HS-5 (cell line): ENCODE measurements at places on chromosomes 5 and 9.
A peak's percentile ranks its signal among the peaks of the same experiment; 100 is the strongest.

- DNase-seq = no peak
Observed at GRCh38 chr5:141637767-141638419, 1.1 kb downstream of the RELL2 start.

GRCh38 chr5:150021491-150022157 is 21.1 kb downstream of the HMGXB3 start:
- no peak for DNase-seq

- DNase-seq = no peak
Observed at GRCh38 chr9:119221276-119221675, 148.0 kb downstream of the BRINP1 start.

DNA sequence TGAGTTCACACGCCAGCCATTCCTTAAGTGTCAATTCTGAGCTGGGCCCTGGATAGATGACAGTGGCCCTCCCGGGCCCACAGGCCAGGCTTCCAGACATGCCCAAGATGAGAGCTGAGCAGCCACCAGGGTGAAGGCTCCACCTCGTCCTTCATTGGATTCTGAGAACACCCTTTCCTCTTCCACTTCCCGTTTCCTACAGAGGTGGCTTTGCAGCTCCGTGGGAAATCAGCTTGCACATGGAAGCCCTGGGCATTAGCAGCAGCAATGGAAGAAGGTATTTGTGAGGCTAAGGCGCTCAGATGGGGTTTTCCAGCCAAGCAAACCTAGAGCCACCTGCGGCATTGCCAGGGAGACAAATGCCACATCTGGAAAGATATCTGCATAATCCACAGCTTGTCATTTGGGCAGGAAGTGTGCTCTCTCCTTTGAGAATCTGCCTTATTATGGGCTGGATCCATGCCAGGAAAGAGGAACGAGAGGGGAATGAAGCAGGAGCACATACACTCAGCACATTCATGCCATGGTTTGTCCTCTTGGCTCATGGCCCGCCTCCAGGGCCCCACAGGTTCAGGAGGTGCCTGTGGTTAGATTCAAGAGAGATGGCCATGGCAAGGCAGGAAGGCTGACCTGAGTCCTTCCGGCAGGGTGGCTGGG is 34.1 kb downstream of the CFAP77 start:
- DNase-seq = no peak

- peak; percentile 42 for DNase-seq
Observed at GRCh38 chr5:36552651-36553393, 53.6 kb upstream of the SLC1A3 start.

DNA sequence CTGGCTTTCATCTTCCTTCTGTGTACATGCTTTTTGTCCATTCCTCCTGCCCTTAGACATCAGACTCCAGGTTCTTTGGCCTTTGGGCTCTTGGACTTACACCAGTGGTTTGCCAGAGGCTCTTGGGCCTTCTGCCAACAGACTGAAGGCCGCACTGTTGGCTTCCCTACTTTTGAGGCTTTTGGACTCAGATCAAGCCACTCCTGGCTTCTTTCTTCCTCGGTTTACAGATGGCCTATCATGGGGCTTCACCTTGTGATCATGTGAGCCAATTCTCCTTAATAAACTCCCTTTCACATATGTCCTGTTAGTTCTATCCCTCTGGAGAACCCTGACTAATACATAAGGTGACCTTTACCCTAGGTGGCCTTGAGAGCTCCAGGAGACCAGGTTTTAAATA is 189.1 kb upstream of the CCNG1 start:
- peak; percentile 8 for DNase-seq

DNA sequence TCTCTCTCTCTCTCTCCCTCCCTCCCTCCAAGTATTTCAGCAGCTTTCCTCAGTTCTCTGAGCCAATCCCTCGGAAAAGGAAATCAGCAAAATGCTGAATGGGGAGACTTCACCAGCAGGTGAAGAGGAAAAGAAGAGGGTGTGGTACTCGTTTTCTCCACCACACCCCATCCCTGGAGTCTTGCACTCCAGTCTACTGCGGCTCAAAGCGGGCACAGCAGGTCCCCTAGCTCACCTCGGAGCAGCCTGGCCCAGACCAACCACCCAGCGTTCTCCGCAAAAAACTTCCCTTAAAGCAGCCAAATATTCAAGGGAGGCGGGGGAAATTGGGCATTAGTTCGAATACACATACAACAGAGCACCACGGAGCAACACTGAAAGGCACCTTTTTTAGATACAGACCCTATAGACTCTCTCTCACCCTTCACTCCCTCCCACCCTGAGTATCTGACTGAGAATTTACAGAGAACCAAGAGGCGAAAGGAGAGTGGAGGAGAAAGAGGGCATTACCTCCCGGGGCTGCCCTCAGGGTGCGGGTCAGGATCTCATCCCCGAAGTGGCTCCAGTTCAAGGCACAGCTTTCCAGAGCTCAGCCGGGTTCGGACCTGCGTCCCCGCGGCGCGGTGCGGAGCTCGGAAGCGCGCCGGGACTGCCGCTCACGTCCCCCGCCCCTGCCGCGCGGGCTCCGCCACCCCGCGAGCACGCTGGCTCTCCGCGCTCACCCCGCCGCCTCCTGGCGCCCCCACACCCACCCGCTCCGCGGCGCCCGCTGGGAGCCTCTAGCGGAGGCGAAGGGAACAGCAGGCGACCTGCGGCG is 1638.5 kb upstream of the C9orf72 start:
- no peak for DNase-seq

- DNase-seq = no peak
Observed at GRCh38 chr9:107219486-107220077, 63.5 kb upstream of the RAD23B start.

DNA sequence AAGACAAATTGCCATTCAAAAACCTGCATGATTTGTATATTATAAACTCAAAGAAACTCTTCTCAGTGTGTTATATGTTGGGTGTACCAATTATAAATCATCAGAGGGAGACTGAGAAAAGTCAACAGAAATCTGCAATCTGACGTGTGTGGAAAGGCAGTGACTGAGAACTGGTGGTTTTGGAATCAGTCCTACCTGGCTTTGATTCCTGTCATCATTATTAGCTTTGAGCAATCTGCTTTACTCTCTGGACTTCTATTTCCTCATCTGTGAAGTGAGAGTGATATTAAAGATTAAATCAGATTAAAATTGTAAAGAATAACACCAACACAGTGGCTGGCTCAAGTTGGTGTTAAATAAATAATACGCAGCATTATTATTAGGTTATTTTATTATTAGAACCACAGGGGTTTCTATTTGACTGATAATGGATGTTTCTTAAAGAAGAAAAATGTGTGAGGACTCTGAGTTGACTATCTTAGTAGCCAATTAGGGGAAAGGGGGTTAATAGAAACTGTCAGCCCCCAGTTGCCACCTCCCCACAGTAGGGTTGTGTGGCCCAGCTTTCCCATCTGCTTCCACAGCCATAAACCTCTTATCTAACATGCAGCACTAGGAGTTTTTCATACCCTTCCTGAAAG is 59.6 kb downstream of the SNCAIP start:
- DNase-seq = no peak

DNA sequence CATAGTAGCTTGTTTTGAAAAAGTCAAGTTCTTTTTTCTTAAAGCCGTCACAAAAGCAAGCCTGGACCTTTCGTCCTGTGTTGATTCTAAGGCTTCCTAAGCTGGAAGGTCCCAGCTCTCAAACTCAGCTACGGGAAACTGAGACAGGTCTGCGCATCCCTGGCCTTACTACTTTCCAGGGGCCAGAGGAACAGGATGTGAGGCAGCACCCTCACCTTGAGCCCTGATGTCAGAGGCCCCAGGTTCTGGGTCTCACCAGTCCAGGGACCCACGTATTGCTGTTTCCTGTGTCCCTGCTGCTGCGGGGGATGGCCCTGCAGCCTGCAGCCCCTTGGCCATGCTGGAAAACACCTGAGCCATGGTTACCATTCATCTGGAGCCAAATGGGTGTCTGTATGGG is 123.9 kb downstream of the COL23A1 start:
- DNase-seq = no peak

DNA sequence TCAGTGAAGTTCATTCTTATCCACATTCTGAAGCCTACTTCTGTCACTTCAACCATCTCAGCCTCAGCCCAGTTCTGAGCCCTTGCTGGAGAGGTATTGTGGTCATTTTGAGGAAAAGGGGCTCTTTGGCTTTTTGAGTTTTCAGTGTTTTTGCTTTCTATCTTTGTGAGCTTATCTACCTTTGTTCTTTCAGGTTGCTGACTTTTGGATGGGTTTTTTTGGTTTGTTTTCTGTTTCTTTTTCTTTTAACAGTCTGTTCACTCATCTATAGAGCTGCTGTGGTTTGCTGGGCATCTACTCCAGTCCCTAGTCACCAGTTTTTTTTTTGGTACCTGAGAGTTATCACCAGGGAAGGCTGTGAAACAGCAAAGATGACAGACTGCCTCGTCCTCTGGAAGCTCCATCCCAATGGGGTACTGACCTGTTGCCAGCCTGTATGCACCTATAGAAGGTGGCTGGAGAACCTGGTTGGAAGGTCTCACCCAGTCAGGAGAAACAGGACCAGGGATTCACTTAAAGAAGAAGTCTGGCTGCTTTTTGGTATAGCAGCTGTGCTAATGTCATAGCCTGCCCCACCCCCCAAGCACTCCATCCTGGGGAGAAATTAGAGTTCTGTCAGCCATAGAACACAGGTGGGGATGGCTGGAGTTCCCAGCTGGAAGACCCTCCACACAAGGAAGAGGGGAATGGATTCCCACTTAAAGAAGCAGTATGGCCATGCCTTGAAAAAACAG is 138.6 kb upstream of the TSLP start:
- no peak for DNase-seq

DNA sequence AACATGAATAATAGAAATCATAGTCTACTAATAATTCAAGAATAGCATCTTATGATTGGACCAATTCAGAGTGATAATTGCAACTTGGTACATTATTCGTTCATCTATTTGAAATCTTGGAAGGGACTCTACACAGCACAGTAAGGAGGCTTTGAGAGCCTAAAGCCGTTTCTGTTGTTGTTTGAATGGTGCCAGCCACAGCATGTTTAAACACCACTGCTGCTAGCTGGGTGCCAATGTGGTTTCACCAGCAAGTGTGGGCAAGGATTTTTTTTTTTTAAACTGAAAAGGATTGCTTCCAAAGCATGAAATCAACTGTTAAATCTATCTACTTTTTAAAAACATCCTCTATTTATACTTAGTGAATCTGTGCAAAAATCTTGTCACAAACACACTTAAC is 253.9 kb upstream of the MAP3K1 start:
- no peak for DNase-seq

DNA sequence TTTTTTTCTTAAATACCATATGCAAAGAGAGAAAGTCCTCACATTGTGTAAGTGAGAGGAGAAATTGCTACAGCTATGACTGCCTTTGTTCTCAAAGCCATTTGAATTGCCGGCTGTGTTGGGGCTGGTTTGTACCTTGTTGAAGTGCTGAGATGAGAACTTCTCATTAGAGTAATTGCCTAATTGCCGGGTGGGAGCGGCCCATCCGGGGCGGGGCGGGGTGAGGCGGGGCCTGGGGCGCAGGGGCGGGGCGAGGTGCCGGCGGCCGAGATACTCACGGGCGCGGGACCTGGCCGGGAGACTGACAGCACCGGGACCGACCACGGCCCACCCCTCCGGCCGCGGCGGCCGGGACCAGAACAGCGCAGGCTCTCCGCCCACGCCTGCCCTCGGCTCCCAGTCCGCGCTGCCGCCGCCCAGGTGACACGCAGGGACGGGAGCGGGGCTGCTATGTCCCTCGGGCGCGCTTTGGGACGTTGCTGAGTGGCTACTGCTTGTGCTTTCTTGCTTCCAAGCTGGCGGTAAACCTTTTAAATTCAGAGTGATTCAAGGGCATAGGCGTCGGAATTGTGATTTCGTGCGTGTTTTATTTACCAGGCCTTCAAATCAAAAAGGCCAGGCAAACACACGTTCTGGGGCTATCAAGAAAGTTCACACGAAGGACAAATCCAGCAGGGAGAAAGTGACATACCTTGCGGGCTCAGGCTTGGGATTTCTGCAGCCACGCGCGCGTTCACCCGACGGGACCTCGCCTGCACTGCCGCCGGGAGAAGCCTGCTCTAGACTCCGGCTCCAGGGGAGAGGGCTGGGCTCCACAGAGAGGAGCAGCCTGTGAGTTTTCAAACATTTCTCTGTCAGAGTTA is 269.1 kb downstream of the FANCC start:
- DNase-seq = no peak

DNA sequence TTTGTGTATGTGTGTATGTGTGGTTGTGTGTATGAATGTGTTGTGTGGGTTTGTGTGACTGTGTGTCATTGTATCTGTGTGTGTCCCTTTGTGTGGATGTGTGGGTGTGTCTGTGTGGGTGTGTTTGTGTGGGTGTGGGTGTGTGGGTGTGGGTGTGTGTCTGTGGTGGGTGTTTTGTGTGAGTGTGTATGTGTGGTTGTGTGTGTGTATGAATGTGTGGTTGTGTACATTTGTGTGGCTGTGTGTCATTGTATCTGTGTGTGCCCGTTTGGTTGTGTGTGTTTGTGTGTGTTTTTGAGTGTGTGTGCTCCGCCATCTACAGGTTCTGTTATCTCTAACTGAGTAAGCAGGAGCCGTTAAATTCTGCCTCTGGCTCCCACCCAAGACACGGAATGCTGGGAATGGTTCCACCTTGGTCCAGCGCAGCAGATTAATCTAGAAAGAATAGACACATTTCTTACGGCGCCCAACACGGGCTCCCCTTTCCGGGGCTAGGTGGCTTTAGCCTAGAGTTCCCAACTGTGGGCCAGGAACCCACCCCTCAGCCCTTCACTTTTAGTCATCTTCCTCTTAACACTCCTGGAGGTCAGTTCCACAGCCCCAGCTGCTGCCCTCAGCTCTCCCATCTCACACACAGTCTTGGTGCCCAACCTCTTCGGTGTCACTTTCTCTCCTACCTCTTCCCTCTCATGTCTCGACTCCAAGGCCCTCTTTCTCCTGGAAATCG is 197.1 kb downstream of the TTLL11 start:
- DNase-seq = no peak

GRCh38 chr5:64074533-64074932 is 91.1 kb upstream of the RNF180 start:
- peak; percentile 30 for DNase-seq

DNA sequence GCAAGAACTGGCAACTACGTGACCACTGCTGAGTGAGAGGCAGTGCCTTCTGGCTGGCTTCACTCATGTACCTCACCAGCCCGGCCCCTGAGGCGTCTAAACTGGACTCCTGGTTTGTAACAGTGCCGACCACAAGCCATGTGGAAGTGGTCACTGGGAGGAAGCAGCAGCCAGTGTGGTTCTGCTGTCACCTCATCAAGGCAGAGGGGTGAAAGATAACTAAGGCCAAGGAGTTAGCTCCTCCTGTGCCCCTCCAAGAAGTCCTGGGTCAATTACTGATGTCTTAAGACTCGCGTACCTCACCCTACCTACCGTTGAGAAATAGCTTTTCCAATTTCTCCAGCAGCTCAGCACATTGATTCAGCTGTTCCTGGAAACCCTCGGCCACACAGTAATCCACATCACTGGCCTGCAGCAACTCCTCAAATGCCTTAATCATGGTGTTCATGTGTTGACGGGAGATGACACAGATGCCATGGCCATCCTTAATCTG is 142.9 kb downstream of the CDK5RAP2 start:
- DNase-seq = no peak

GRCh38 chr5:16492398-16493140 is 27.0 kb upstream of the ZNF622 start:
- DNase-seq = peak; percentile 89

- DNase-seq = no peak
Observed at GRCh38 chr9:112526973-112527372, 40.3 kb downstream of the KIAA1958 start.

GRCh38 chr5:31124651-31125305 is 68.7 kb upstream of the CDH6 start:
- DNase-seq = no peak

GRCh38 chr9:84969736-84970135 is 300.2 kb downstream of the NTRK2 start:
- DNase-seq = no peak
